ENCODE measurements at places on chromosomes 1 and 21.

DNA sequence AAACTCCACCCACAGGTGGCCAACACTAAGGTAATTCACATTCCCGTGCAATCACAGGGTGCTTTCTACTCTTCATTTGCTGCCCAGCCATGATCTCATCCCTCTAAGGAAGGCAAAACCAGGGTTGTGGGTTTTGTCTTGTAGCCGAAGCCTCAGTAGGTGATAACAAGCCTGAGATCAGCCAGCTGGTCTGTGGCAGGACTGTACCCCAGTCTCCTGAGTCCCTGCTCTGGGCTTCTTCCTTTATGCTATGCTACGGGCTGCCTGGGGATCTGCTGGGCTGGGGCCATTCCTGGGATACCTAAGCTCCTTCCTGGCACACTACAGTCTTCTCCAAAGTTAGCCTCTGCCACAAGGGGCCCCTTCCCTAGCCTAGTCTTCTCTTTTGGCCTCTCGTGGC, 9.8 kb downstream of the PPFIA4 start:
- ATAC-seq: no peak

DNA sequence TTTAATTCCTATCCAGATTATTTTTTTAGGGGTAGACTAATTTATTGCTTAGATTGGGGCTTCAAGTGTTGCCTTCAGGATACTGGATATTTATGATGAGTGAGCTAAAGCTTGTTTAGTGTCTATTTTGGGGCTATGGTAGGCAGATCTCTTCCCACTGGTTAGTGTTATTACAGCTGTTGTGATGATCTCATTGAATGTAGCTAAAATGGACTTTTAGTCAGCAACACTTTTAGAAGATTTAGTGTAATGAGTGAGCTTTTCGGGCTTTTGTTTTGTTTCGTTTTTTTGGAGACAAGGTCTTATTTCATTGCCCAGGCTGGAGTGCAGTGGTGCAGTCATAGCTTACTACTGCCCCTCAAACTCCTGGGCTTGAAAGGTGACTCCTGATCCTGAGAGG, 14.2 kb downstream of the THRAP3 start:
- no peak for ATAC-seq

DNA sequence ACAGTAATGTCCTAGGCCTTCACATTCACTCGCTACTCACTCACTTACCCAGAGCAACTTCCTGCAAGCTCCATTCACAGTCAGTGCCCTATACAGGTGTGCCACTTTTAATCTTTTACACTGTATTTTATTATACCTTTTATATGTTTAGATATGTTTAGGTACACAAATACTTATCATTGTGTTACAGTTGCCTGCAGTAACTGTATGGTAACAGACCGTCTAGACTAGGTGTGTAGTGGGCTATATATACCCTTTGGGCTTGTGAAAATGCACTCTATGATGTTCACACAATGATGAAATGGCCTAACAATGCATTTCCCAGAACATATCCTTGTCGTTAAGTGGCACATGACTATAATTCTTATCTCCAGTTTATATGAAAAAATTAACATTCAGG, 204.5 kb upstream of the HMCN1 start:
- ATAC-seq: no peak

DNA sequence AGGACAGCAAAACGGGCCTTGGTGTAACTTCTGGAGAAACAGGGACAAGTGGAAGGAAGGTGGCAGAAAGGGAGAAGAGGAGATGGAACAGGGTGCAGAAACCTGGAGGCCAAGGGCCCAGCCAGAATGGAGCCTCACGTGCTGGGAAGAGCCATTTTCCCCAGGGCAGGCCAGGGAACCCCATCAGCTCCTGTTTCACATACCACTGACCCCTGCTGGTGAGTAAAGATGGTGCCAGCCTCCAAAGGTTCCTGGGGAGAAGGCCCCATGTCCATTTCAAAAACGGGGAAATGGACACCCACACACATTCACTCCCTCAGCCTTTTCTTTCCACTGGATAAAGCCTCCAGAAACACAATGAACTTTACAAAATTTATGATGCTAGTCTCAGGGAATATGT, 57.6 kb upstream of the JUN start:
- ATAC-seq: no peak

DNA sequence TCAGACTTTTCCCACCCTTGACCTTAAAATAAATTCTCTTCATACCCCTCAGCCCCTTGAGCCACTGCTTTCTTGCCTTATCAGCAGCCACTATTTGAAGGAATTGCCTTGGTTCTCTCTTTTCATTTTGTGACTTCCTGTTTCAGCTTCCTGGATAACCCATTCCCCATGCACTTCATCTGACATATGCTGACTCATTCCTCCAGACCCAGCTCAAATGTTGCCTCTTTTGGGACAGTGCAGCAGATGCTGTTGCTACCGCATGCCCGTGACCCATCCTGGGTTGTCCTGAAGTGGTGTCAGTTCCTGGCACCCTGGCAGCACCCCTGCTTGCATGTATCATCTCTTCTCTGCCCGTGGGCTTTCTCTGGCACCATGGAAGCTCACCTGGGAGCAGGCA, 496.1 kb downstream of the PTPRU start:
- no peak for ATAC-seq

- no peak for ATAC-seq
Observed at GRCh38 chr1:3490046-3490745, 35.7 kb downstream of the ARHGEF16 start.

GRCh38 chr1:180199018-180199417, 31.0 kb upstream of the LHX4 start:
- ATAC-seq: no peak

DNA sequence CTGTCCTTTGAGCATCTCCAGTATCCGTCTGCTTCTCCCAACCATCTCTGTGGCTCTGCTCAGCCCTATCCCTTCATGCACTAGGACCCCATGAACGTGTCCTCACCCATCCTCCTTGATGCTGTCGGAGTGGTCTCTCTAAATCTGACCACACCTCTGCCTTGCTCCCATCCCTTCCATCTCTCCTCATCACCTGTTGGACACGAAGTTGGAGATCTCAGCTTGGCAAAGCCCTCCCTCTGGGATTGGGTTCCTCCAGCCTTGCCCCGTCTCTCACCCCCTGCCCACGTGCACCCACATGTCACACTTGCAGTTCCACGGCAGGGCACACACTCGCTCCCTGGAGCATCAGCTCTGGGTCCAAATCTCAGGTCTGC, 135.7 kb downstream of the ACTL8 start:
- ATAC-seq: no peak

GRCh38 chr1:33367485-33368405, 46.8 kb upstream of the A3GALT2 start:
- peak; percentile 86 for ATAC-seq

DNA sequence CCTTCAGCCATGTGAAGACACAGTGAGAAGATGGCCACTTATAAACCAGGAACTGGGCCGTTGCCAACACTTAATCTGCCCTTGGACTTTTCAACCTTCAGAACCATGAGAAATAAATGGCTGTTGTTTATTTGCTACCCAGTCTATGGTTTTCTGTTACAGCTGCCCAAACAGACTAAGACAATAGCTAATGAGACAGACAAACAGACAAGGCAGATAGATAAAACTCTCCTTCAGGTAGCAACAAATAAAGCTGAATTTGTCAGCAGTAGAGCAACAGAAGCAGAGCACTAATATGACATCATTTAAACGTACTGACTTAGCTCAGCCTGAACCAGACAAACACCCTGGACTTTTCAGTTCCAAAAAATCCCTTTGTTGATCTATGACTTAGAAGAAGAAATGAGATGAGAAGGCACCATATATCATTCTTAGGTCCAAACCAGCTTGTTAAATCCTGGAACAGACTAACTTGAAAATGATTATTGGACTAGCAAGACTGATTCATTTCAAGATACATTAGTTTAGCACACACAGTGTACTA, 27.0 kb downstream of the ZZZ3 start:
- ATAC-seq: no peak

DNA sequence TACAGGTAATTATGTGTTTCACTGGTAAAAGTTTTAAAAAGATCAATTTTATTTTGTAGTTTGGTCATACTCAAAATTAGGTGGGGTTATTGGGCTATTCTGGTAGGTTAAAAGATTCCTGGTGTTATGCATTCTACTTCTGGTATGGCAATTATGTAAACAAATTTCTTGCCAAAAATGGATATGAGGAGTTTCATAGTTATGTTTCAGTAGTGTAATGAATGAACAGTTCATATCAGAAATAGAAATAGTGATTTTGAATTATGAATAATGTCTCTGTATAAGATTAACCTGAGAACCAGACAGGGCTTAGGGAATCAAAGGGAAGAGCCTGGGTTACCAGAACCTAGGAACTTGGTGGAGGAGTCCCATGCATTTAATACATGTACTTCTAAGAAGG, 15.9 kb downstream of the ATF6 start:
- ATAC-seq: peak; percentile 70

GRCh38 chr21:43191521-43191920, 22.7 kb downstream of the CRYAA start:
- no peak for ATAC-seq

GRCh38 chr1:18012686-18013085, 94.9 kb upstream of the IGSF21 start:
- ATAC-seq: no peak

- no peak for ATAC-seq
Observed at GRCh38 chr1:102184477-102184876, 187.8 kb upstream of the OLFM3 start.

- ATAC-seq: no peak
Observed at GRCh38 chr1:53237638-53238037, 680 bp downstream of the MAGOH start.

DNA sequence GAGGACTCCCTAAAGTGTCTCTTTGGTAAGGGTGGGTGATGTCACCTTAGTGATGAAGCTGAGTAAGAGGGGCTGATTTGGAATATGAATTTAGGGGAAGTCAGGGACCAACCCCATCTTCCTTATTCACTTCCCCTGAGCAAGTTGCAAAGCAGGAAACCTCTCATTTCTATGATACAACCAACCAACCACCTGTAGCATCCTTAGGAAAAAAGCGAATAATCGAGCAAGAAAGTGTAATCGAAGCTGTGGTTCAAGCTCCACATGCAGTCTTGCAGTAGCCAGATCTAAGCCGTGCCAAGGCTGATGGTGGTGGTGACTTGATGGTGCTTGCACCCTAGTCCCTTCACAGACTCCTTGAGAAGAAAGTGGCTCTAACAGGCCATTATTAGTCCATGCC, 3.2 kb downstream of the TEX35 start:
- ATAC-seq: no peak

GRCh38 chr1:72037745-72038343, 244.5 kb downstream of the NEGR1 start:
- no peak for ATAC-seq

DNA sequence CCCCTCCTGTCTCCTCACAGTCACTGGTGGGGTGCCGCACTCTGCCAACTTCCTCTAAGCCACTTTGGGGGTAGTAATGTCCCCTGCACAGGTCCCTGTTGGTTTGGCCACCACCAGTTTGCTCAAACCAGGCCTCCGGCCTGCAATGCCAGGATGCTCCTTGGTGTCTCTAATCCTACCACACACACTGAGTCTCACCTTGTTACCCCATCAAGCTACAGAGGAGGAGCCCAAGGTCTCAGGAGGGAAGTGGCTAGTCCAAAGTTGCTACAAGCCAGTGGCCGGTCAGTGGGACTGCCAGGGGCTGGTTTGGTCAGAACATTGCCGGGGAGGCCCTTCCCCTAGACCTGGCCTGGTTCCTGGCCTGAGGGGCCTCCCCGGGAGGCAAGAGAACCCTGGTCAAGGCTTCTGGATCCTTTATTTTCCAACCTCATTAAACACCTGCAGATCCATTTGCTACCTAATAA, 21.5 kb upstream of the LRP8 start:
- ATAC-seq: no peak

DNA sequence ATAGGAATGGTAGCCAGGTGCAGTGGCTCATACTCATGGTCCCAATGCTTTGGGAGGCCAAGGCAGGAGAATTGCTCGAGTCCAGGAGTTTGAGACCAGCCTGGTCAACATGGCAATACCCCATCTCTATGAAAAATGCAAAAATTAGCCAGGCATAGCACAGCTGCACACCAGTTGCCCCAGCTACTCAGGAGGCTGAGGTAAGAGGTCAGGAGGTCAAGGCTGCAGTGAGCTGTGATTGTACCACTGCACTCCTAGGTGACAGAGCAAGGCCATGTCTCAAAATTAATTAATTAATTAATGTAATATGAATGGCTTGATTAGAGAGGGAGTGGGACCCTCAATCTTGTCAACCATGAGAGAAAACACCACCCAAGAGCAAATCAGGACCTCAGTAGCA, 198.7 kb upstream of the DUSP10 start:
- no peak for ATAC-seq

DNA sequence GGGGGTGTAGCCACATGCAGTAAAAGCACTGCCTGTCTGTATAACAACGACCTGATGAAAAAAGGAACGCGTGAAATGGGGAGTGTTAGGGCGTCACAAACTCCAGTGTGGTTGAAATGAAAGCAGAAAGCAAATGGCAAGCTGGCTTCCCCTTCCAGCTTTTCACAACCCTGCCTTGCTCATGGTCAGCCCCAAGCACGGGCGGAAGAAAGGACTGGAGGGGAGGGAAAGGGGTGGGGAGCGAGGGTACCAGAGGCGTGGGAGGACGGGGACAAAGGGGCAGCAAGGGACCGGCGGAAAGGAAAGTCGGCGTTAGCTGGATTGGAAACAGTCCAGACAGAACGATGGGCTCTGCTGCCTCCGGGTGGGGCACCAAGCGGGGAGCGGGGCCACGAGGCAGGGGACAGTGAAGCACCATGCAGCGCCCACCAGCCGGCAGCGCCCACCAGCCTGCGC, 9.6 kb downstream of the VPS26C start:
- ATAC-seq: no peak

DNA sequence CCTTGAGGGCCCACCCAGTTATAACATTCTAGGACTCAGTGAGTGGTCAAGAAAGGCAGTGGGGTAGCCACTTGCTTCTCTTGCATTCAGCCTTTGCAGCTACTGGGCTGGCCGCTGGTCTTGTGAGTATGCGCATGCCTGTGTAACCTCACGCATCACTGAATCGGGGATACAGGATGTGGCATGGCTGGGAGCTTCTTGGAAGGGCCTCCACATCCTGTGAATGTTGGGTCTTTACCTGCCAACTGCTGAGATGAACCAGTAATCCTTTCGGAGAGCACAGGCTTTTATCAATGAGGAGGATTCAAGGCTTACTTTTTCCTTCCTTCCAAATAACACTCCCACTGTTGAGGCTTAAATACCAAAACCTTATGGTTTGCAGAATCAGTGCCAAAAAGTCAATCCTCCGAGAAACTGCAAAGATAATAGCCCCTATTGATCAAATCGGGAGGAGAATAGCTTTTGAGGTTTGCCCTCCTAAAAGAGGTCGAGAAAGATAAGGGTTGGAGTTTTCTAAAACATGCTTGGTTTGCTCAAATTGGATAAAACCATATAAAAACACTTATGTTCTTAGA, 198.9 kb upstream of the UBE2U start:
- no peak for ATAC-seq

DNA sequence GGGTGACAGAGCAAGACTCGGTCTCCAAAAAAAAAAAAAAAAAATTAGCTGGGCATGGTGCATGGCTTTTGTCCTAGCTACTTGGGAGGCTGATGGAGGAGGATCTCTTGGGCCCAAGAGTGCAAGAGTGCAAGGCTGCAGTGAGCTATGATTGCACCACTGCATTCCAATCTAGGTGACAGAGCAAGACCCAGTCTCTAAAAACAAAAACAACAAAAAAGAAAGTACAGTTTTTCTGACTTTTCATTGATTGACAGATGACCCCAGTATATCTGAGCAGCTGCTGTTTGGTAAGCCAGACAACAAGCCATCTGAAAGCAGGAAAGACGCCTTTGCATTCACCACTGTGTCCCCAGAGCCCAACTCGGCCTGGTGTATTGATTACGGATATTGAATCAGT, 10.9 kb upstream of the DPT start:
- ATAC-seq: no peak
